ENCODE measurements at places on chromosomes 7 and 10.

DNA sequence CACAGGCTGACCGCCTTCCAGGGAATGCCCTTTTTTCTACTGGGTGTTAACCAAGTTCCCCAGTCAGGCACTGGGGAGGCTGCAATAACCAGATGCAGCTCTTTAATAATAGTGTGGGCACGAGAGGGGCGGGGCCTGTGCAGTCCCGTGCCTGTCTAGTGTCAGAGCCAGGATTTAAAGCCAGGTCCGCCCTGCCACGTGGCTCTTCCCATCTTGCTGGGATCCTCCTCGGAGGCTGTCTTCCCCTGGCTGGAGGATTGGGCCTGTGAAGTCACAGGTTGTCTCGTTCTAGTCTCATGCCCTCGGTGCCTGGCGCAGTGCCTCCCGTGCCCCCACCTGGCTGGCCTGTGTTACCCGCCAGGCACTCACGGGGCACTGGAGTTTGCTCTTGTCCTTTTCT lies 25.2 kb downstream of the TMEM120A start:
- DNase-seq: no peak

- DNase-seq: no peak
Observed at GRCh38 chr10:124743191-124744101, 732 bp downstream of the FAM53B start.

- DNase-seq: no peak
Observed at GRCh38 chr10:62326176-62326575, 48.0 kb upstream of the ZNF365 start.

DNA sequence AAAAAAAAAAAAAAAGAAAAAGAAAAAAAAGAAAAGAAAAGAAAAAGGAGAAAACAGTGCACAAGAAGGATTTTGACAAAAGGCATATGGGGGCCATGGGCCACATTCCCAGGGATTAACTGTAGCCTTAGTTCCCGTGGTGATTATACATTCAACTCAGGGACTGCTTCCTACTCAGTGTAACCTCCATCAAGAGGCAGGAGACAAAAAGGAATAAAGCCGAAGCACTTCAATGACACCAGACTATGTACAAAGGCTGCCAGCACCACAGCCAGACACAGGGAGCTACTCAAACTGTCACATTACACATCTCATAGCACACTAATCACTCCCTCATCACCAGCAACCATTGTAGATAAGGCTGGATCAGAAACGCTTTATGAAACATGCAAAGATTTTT lies 5.1 kb upstream of the PMPCB start:
- no peak for DNase-seq

GRCh38 chr10:95229724-95230627 lies 35.9 kb downstream of the ACSM6 start:
- no peak for DNase-seq

GRCh38 chr10:36725581-36726520 lies 399.5 kb upstream of the ANKRD30A start:
- no peak for DNase-seq

GRCh38 chr10:71073451-71074175 lies 138.8 kb upstream of the UNC5B start:
- DNase-seq: no peak

- no peak for DNase-seq
Observed at GRCh38 chr7:128210590-128211570, 30.2 kb upstream of the LEP start.

DNA sequence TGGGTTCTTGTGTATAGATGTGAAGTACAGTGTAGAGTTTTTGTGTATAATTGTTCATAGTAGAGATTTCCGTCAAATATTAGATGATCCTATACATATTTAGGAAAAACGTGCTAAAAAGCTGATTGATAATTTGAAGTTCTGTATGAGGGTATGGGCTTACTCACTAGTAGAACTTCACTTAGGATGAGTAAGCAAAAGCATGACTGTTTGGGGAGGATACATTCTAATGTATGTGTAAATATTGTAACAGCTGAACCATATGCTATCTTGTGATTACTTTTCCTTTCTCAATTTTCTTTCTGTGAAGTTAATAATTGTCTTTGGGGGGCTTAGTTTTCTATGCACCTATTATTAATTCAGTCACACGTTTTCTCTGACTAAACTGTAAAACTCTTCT lies 53.2 kb upstream of the PDK4 start:
- no peak for DNase-seq

DNA sequence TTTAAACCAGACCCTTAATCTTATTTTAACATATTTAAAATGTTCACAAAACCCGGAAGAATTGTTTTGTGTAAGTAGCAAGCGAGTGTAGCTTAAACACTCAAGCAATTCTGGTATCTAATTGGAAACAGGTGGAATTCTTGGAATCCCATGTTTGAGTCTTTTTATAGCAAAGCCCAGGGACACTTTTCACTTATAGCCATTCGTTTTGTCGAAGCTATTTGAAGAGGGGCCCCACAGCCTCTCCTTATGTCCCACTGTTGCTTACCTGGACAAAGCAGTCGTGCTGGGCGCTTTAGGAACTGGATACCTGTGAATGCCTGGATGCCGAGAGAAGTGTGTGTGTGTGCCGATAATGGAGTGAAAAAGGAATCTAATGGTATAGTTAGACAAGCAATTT lies 3.3 kb downstream of the CUX1 start:
- DNase-seq: no peak

GRCh38 chr10:112526139-112526538 lies 79.1 kb downstream of the VTI1A start:
- DNase-seq: no peak

DNA sequence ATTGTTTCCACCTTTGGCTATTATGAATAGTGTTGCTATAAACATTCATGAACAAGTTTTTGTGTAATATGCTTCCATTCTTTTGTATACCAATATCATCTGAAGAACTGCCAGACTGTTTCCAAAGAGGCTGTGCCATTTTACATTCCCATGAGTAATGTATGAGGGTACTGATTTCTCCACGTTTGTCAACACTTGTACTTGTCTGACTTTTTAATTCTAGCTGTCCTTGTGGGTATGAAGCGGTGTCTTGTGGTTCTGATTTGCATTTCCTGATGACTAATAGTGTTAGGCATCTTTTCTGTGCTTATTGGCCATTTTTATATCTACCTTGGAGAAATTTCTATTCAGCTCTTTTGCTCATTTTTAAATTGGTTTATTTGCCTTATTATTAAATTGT lies 52.8 kb downstream of the LSMEM1 start:
- DNase-seq: no peak

GRCh38 chr10:60082744-60083344 lies 176.5 kb upstream of the CCDC6 start:
- DNase-seq: no peak
